Left ventricle myocardium inferior (tissue), 1 donor: ENCODE measurements at places on chromosomes 3 and 15. TPM values are rescaled to one million over a fixed set of nuclear protein-coding genes. Genes with fewer than 3 reads are reported as not detected.

GRCh38 chr15:78056714-78057269, 20.7 kb downstream of the TBC1D2B start:
- no peak for DNase-seq

GRCh38 chr3:63128380-63128779, 149.7 kb upstream of the SYNPR start:
- DNase-seq, result no peak

DNA sequence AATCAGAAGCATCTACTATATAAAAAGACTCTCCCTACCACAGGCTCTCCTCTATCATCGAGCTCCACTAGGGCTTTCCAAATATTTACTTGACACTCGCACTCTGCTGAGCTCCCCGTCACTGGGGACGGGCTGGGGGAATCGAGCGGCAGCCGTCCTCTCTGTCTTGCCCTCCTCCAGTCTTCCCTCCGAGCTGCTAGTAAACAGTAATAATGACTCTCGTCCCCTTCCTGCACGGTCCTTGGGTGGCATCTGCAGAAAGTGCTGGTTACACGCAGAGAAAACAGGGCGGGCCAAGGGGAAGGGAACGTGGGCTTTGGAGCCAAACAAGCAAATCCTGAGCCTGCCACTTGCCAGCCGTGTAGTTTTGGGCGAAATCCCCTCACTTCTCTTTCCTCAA, 96.6 kb downstream of the LRIG1 start:
- no peak for DNase-seq

DNA sequence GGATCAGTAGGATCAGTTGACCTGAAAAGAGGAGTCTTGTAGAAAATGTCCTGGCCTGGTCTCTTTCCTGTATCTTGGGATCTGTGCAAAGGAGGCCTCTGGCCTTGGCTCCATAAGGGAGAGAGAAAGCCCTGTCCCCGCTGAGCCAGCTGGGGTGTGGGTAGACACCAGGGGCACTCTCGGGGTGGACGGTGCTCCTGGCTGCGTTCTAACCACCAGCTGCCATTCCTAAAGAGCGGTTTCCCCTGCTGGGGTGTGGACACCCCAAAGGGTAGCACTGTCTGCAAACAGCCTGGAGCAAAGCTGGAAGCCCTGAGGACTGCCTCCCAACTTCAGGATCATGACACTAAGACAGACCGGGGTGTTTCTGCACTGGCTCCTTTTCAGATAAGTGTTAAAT, 23.5 kb downstream of the SYNM start:
- DNase-seq, result no peak

DNA sequence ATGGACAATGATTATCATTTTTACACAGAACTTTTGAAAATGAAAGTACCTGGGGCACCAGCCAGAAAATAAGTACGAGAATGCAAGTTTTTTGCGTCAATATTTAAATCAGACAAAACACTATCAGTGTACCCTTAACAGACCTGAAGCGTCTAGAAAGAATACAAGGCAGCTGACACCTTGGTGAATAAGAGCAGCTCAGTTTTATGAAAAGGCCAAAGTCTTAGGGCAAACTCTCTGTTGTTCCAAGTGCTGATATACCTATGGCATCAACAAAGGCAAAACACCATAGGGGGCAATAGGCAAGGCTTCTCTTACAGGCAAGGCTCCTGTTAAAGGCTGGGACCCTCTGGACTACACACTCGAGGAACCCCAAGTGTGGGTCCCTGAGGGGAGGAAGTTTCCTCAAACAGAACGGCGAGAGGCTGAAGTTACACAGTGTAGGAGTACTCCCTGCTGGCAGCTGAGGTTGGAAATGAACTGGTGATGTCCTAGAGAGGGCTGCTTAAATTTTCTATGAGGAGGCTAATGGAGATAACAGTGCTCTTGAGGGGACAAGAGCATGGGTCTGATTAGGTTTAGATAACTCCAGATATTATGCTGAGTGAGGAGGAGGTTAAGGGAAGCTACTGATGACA, 291.0 kb downstream of the TIGIT start:
- no peak for DNase-seq

DNA sequence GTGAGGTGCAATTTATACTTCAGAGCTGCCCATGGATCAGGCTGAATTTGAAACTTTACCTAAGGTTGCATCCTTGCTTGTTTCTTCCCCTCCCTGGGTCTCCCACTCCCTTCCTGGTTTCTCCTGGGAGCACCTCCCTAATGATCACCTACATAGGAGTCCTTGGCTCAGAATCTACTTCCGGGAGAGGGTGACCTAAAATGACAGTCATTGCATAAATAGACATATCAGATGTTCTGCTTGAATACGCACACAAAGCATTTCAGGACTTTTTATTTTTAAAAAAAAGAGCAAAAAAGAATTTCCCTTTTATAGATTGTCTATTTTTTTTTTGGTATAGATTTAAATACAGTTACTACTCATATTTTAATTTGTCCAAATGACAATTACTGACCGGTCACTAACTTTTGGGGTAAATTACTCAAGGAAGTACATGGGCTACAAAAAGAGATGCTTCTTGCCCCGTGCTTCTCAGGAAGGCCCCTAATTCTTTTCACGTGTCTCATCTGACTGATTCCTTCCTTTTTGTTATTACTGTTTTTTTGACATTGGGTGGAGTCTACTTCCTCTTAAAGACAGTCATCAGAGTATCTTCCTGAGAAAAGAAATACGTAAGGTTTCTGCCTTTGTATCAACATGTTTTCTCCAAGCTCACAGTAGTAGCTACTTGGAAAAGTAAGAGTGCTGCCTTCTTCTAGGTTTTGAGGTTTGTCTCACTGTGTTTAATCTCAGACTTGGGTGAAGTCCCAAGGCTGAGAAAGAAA, 4.9 kb upstream of the MYZAP start:
- no peak for DNase-seq

DNA sequence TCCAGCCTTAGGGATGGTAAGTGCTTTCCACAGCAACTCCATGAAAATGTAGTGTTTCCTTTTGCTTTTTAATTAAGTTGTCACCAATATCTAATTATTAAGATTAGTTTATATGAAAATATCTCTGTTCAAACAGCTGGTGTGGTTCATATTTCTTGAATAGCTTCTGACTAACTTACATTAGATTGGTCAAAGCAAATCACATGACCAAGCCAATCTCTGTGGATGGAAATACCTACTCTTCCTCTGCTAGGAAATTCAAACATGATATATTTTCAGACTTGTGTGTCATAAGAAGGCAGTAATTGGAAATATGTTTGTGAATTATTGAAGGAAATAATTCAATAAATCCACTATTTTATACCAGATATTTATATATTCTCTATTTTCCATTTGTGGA, 54.6 kb upstream of the CADM2 start:
- DNase-seq, result no peak

DNA sequence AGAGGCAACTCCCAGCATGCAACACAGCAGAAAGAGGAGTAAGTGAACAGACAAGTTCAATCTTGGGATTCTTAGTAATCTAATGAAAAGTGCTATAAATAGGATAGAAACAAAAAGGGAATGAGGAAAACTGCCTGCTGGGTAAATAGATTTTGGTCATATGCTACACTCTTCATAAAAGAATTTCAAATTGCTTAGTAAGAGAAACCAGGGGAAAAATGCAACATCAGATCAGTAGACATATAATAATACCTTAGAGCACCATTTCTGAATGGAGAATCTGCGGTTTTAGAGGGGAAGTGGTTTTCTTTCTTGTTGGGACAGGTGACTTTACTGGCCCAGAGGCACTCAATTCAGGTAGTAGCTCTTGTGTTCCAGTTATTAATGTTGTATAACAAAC, 13.4 kb upstream of the TBC1D5 start:
- no peak for DNase-seq

DNA sequence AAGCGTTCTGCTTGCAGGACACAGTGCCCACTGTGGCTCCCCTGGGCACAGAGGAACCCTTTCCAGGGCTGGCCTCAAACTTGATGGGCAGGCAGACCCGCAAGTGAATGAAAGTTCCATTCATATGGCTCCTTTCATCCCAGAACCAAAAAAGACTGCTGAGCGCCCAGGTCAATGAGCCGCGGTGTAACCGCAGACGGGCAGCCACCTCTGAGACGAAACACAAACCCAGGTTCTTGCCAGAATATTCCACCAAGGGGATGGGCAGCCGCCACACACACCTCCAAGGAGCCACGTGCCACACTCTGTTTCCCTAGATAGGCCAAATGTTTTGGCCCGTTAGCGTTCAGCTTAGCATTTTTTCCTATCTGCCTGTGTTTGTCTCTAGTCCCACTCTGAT, 82.8 kb upstream of the IGF1R start:
- no peak for DNase-seq

- DNase-seq, result no peak
Measured at GRCh38 chr15:38690216-38690615, 125.6 kb upstream of the RASGRP1 start.

DNA sequence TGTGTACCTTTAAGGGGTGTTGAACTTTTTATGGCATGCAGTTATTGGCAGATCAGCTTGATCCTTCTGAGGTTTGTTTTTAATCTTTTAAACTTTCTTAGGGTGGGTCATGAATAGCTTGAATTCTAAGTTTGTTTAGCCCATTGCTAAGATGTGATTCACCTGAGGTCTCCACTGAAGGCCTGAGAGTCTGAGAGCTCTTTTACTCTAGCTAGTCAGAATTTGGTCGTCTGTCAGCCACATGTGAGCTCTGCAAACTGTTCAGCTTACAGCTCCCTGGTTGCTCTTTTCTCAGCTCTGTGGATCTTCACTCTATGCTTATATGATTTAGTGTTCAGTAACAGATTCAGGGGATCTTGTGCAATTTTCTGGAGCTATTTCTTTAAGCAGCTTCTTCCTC, 161.3 kb downstream of the ABHD5 start:
- DNase-seq, result no peak

GRCh38 chr3:151305060-151305774, 11.4 kb downstream of the GPR87 start:
- DNase-seq, result no peak

DNA sequence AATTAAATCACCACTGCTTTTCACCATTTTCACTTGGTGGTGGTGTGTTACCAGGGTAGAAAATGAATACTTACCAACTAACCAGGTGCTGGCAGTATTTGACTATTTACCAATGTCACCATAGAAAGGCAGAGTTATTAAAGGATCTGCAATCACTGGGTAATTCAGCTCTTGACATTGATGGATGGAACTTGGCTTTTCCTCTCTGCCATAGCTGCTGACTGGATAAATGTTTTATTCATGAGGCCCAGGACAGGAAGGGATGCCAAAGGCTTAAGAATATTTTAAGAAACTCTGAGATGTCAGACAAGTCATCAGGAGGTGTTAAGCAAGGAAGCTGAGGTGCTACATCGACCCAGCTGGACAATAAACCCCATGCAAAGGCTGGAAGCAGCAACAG, 495.5 kb upstream of the CFAP20DC start:
- DNase-seq, result no peak

DNA sequence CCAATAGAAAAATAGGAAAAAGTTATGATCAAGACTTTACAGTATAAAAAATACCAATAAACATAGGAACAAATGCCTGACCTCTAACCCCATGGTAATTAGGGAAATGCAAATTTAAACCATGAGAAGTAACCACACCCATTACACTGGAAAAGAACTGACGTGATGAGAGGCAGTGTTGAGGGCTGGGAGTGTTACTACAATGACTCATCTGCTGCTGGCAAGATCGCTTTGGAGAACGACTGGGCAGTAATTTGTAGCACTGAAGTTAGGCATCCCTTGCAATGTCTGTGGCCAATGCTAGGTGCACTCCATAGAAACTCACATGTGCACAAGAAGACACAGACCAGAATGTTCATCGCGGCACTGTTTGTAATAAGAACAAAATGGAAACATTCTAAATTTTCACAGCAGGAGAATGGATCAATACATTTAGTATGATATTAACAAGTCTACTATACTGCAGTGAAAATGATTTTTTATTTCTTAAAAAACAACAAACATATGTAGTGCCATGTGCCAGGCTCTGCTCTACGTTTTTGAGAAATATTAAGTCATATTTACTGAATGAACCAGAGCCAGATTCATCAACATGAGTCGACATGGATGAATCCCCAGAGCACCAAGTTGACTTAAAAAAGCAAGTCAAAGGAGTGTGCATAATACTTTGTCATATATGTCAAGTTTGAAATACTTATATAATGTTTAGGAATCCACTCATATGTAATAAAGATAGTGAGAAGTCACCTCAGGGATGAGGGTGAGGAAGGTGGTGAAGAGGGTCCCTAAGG, 37.6 kb upstream of the EPHB3 start:
- no peak for DNase-seq

GRCh38 chr3:39000008-39000450, 51.7 kb downstream of the SCN11A start:
- DNase-seq, result no peak

DNA sequence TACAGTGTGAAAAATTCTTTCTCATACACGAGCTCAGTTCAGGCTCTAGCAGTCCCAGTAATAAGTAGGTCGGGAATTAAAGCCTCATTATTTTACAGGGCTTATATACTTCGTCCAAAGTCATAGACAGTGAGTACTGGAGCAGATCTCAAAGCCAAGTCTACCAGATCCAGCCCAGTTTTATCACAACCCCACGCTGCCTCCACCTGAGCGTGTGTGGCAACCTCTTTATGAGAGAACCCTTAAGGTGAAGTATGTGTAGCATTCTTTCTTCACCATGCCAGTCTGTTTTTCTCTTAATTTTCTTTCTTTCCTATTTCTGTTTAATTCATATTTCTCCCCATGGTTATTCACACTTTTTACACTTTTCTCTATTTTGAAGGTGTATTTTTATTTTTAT, 574.6 kb upstream of the ARPP21 start:
- no peak for DNase-seq

The ARGFX gene
- not detected for total RNA-seq

The GP5 gene
- not detected for total RNA-seq

The TM4SF18 gene
- total RNA-seq, result 11.2 TPM

The UCN2 gene
- total RNA-seq, result 0.19 TPM

The IQCH gene
- total RNA-seq, result 1.1 TPM

The SKOR1 gene
- total RNA-seq, result 0.22 TPM
